ENCODE measurements at places on chromosomes 7 and 10.

DNA sequence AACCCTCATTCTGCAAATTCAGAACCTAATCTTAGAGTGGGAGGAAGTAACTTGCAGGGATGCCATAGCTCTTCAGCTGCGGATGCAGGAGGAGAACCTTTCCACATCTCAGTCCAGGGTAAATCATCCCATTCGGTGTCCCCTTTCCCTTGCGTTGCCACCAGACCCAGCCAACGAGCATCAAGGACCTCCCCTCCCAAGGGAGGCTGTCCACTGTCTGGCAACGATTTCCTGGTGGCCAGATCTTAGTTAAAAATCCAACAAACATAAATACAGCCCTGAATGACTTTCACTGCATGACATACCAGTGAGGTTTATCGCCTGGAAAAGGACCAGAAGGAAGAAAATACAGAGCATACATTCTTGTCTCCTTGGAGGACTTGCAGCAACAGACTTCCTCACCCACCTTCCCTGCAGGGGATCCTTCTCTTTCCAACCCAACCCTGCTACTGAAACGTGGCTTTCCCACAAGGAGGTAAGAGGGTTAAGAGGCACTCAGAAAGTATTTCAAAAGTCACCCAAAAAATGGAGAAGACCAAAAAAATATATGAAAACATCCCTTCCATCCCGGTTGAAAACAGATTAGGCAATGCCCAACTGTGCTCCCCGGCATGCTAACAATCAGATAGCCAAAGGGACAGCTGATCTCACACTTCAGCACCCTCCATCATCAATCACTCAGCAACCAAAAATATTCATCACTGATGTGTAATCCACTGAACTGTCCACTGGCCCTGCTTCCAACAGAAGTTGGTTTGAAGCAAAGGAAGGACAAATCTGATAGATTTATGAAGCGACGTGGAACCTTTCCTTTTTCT is 206.6 kb downstream of the TNS3 start:
- DNase-seq, result peak; percentile 76

DNA sequence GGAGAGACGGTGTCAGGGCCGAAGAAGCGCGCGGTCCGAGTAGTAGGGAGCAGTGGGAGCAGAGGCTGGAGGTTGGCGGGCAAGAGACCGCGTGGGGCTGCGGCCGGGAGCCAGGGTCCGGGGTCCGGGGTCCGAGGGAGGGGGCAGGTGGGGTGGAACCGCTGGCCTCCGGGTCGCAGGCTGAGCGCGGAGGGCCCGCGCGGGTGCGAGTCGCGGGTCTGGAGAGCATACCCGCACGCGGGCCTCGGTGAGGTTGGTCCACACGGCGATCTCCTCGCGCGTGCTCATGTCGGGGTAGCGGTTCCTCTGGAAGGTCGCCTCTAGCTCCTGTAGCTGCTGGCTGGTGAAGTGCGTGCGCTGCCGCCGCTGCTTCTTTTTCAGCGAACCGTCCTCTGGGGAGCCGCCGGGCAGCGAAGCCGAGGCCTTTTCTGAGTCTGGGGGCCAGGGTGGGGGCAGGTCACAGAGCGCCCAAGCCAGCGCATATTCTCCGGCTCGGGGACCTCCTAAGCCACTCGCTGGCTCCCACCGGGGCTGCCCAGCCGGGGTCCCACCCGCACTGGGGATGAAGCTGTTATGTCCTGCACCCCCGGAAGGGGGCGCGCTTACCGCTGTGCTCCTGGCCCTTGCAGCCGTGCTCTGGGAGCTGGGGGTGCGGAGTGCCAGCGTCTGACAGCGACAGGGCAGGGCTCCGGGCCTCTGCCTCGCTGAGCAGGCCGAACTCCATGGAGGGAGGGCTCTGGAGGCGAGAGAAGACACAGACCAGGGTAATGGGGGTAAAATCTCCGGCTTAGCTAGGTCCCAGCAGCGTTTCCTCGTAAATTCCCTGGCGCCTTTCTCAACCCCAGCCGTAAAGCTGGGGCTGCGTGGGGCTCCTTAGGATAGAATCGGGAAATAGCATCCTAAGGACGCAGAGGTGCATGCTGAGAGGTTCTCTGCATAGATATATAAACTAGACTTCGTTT is 5.5 kb downstream of the ELOVL3 start:
- no peak for DNase-seq

DNA sequence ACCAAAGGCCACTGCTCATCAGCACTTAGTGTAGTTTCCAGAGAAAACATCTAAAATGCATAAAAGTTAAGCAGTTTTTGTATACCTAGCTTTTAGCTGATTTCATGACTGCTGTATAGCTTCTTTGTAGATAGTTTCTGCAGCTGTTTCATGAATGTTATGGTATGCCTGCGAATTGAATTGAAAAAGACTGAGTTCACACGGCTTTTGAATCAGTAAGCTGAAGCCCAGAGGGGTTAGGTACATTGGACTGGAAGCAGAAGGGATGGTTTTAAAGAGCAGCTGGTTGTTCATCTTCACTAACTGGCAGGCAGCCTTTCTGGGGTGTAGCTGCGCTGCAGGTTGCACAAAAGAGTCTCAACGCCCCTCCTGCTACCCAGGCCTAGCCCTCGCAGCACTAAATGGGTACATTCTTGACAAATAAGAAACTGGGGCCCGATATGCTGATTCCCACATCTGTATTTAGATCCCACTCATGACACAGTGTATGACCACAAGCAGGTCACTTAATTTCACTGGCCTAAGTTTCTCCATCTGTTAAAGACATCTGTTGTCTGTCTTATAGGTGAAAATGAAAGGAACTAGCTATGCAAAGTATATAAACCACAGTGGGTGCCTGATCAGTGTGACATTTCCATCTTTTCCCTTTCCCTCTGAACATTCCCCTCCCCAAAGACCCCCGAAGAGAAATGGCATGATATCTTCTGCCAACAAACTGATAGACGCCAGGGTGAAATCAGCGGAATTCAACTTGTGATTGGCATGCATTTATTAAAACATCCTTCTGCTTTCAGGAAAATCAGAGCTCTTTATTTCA is 85.9 kb upstream of the AGBL3 start:
- DNase-seq, result no peak

GRCh38 chr10:116827214-116827671 is 22.1 kb upstream of the ENO4 start:
- no peak for DNase-seq

DNA sequence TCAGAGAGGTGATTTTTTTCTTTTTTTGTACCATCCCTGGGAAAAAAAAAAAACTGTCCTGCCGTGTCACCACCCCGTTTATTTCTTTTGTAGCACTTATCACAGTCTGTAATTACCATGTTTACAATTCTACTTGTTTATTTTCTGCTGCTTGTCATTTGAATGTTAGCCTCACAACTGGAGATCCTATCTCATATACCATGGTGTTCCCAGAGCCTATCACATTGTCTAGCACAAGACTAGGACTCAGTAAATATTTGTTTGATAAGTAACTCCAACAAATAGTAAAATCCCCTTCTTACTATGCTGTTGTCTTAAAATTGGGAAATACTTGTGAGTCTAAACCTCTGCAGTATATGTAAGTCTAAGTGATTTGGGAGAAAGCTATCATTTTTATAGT is 36.0 kb downstream of the MKLN1 start:
- no peak for DNase-seq

- DNase-seq, result no peak
Observed at GRCh38 chr7:123594813-123595241, 6.8 kb upstream of the ASB15 start.

- DNase-seq, result no peak
Observed at GRCh38 chr10:119103241-119103902, 541 bp upstream of the DENND10 start.

- no peak for DNase-seq
Observed at GRCh38 chr10:96419351-96419750, 60.5 kb upstream of the OPALIN start.

DNA sequence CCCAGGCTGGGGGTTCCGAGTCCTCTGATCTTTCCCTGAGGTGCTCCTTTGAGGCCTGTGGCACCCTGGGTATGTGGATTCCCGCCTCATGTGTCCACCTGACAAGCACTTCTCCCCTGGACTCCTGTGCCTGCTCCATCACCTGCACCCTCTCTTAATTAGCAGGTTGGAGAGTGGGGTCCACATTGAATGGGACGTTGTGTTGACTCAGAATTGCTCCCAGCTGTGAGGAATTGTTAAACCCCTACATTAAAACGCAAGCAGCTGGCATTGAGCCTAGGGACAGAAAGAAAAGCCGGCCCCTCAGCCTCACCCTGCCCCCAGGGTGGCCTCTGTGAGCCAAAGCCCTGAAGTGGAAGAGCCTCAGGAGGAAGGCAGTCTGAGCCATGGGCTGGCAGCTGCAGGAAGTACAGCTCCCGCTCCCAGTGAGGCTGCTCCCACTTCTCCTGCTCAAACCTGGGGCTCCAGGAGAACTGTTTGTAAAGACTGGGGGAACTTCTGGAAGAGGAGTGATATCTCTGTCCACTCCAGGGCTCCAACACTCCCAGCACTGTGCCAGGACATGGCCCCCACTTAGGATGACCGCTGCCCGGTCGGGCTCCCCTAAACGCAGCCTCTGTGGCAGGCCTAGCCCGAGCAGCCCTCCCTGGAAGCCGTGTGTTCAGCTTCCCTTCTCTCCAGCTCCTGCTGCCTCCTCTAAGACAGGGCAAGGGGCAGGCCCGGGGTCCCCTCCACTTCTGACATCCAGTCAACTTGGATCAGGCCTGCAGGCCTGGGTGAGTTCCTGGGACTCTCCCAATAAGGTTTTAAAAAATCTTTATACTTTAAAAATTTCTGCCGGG is 1.8 kb upstream of the OPN4 start:
- peak; percentile 21 for DNase-seq

- DNase-seq, result peak; percentile 48
Observed at GRCh38 chr7:30038196-30038980, 10.2 kb downstream of the PLEKHA8 start.

DNA sequence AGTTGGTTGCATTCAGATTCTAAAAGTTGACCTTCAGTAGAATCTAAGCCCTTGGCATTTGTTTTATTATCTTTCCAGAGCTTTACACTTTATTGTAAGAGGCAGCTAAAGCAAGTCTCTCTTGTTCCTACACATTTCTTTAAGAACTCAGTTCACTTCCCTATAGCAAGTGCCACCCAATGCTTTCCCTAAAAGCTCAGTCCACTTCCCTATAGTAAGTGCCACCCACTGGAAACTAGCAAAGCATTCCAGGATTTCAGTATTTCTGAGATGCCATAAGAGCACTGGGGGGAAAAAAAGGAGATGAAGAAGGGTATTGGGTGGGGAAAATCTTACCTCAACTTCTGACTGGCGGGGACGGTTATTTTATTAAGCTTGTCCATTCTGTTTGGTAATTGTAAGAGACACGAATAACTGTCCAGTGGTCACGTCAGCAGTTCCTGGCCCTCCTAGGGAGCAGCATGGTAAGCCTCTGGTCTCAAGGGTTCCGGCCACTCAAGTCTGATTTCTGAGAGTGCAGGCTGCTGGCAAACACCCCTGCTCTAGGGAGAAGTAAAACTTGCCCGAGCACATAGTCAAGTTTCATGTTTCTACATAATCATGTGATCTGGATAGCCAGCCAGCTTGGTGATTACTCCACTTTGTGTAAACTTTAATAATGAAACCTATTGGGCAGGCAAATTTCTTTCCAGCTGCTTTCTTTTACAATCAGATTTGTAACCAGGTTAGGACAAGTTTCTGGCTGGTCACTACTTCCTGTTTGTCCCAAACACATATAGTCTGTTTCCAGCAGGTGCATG is at the start of gene BLNK:
TSS of gene BLNK (minus strand) at position 554 of the 800 bp plus-strand sequence. CDS start at position 383, 171 bp downstream.
- peak; percentile 33 for DNase-seq

DNA sequence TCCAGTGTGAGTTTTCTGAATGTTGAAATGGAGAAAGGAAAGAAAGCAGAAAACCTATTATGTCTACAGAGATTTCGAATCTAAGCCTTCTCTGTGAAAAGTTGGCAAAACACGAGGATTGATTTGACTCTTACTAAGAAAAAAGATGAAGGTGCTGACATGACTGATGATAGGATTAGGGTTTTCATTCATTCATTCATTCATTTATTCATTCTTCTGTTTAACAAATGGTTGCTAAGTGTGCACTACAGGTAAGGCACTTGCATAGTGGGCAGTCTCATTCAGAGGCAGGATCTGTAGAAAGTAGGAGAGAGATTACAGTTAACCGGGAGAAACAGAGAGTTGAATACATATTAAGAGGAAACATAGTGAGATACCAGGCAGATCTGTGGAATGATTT is 137.1 kb downstream of the ZNF365 start:
- no peak for DNase-seq

- DNase-seq, result no peak
Observed at GRCh38 chr7:133886797-133887196, 240.3 kb upstream of the LRGUK start.

- peak; percentile 55 for DNase-seq
Observed at GRCh38 chr7:81534996-81535395, 234.9 kb downstream of the HGF start.

- DNase-seq, result no peak
Observed at GRCh38 chr7:131443496-131443895, 112.9 kb downstream of the PODXL start.

DNA sequence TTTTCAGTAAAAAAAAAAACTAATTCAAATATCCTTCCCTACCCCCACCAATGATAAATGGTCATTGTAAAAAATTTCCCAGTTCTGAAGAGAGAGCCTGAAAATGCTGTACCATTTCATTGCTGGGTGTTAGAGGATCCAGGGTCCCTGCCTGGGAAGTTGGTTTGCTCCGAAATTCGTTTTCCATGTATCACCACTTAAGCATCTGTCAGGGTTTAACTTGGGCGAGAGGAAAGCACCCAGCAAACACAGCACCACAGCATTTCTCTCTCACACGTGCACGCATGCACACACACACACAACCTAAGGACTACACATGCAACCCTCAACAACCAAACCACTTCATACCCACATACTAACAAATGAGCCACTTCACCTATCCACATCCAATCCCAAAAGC is 42.1 kb upstream of the EMX2 start:
- no peak for DNase-seq

GRCh38 chr10:33326933-33327332 is 7.5 kb downstream of the NRP1 start:
- DNase-seq, result no peak

GRCh38 chr7:72317341-72317740 is 94.8 kb downstream of the CALN1 start:
- no peak for DNase-seq

DNA sequence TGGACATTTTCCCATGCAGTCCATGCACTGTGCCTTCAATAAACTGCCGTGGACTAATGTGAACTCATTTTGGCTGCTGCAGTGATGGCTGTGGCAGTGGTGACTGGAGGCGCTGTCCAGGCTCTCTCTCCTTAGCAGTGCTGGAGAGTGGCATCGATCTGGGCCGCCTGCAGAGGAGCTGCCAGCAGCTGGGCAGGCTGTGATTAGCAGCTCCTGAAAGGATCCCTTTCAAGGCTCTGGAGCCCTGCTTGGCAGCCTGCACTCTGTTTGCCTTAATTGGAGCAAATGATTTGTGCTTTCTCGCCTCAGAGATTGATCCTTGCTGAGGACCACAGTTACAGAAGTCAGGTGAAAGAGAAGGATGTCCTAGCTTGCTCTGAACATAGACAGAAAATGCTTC is 130.1 kb upstream of the VWC2 start:
- DNase-seq, result no peak
